ENCODE measurements at places on chromosomes 7 and 10.

DNA sequence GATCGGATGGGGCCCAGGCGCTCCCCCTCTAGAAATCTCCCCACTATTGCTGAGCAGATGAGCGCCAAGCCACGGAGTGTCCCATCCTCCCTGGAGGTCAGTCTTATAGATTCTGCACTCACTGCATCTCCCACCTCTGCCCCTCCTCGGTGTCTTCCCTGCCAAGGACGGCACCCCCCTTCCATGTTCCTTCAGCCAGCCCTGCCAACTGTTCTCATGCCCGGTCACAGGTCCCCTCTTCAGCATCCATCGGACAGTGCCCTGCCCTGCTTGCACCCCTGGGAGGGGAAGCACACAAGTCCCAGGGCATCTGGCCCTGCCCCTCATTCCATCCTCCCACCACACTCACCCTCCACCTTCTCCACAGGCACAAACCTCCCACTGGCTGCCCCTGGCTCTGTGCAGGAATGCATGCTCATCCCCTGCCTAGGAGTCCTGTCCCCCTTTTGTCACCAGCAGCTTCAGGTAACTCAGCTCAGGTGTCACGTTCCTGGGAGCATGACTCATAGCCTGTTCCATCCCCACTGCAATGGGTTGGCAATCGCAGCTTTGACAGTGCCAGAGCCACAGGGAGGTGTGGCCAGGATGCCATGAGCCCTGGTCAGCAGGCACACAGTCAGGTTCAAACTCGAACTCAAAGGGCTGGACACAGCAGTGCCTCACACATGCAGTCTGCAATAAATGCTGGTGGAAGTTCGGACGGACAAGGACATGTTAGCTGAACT is 234.7 kb upstream of the TCERG1L start:
- DNase-seq: no peak

GRCh38 chr7:45993621-45994020 is 72.5 kb upstream of the IGFBP3 start:
- no peak for DNase-seq

DNA sequence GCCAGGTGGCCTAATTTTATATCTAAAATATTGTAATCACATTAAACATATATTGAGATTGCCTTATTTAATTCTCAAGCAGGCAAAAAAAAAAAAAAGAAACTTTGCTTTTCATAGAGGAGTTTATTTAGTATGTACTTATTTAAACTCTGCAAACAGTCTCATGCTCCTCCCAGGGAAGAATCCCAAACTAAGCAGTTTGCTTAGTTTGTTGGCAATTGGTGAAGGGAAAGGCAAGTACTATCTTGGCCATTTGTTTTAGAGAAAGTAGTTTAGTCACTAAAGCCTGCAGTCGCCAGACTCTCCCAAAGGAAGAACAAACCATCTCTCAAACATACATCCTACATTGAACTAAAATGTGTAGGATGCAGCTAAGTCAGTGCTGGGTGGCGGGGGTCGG is 226.8 kb downstream of the CDC14C start:
- DNase-seq: no peak

- DNase-seq: no peak
Observed at GRCh38 chr7:96224685-96225084, 97.2 kb downstream of the SLC25A13 start.
